ENCODE measurements at places on chromosomes 5 and 9. TPM values are rescaled to one million over a fixed set of nuclear protein-coding genes. Genes with fewer than 3 reads are reported as not detected.

GRCh38 chr5:7714119-7714518 lies 136.8 kb downstream of the CFAP90 start:
- DNase-seq: no peak

- DNase-seq: no peak
These were observed at the start of gene CSF2 for GRCh38 chr5:132073231-132074013. CSF2 (plus strand) TSS chr5:132073789; CDS start chr5:132073824, 35 bp downstream.

DNA sequence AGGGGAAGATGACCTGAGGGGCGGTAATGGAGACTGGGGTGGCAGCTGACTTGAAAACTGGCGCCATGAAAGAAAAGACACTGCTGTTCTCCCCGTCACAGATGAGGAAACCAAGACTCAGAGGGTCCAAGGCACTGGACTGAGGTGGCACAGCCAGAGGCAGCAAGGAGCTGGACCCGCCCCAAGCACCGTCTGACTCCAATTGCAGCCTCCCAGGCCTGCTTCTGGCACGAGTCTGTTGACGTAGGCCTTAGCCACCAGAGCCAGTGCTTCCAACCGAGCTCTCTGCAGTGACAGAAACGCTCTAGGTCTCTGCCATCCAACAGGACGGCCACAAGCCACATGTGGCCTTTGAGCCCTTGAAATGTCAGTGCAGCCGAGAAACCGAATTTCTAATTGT lies 193.2 kb downstream of the OLFM1 start:
- DNase-seq: no peak

GRCh38 chr5:142663246-142663645 lies 22.6 kb downstream of the FGF1 start:
- no peak for DNase-seq

DNA sequence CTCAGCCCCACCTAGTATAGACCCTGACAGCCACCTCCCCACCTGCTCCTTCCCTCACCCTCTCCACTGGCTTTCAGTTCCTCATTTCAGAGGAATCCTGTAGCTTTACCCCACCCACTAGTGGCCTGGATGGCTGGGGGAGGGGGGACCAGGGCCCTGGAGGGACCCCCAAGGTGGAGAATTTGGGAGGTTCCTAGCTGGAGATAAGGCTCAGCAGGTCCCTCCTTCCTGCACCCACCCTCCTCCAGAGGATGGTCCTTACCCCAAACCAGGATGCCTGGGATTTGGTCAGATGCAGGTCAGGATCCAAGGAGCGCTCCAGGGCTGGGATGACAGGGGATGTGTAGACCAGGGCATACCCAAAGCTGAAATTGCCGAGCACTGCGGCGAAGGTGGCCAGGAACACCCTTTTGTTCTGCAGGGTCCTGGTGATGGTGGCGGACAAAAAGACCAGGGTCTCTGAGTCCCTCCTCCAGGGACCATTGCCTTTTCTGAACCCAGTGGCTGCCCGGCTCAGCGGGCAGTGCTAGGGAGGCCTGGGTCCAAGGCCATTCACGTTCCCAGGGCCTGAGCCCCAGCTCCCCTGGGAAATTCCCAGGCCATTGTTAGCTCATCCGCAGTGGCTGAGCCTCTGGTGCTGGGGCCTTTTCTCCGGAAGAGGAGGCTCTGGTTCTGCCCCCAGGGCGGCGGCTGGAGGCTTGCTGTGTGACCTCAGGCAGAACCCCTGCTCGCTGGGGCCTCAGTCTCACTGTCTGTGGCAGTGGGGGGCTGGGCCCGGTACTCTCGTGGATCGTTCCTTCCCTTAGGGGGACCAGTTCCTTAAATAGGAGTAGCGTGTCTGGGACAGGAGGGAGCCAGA lies 678 bp downstream of the SLC2A6 start:
- peak; percentile 16 for DNase-seq

- DNase-seq: no peak
These were observed 112.8 kb upstream of the NR3C1 start for GRCh38 chr5:143516249-143516648.

GRCh38 chr9:70411930-70412831 lies 2.3 kb downstream of the KLF9 start:
- peak; percentile 84 for DNase-seq

The ENTPD2 gene
- total RNA-seq: 0.28 TPM

The PCDHB10 gene
- not detected for total RNA-seq

The C8G gene
- total RNA-seq: 2.6 TPM

The LCN1 gene
- not detected for total RNA-seq

The IRGM gene
- 4.1 TPM for total RNA-seq
